CD4-positive, alpha-beta T cell (primary cell): ENCODE measurements at places on chromosomes 11 and 22.
A peak's percentile ranks its signal among the peaks of the same experiment; 100 is the strongest.

GRCh38 chr11:368414-369335, 624 bp upstream of the B4GALNT4 start:
- no peak for DNase-seq

GRCh38 chr22:24982301-24983056, 30.0 kb downstream of the KIAA1671 start:
- no peak for DNase-seq

DNA sequence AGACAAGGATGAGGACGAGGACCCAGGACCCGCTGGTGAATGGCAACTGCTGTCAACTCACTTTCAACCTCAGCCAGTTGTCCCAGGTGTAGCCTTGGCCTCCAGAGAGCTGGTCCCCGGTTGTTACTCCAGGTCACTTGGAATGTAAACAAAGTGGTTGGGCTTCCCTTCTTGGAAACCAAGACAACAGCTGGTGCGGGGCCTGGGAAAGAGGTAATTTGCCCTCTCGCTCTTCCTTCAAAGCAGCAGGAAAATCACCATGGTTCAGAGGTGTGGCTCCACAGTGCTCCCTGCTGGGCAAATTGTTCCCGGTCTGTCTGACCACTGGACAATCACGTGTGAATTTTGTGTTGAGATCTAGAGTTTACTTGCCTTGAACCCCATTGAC, 15.0 kb downstream of the SLC1A2 start:
- DNase-seq, result peak; percentile 39

- DNase-seq, result no peak
These were observed 585 bp downstream of the ARHGEF12 start for GRCh38 chr11:120336641-120337354.

DNA sequence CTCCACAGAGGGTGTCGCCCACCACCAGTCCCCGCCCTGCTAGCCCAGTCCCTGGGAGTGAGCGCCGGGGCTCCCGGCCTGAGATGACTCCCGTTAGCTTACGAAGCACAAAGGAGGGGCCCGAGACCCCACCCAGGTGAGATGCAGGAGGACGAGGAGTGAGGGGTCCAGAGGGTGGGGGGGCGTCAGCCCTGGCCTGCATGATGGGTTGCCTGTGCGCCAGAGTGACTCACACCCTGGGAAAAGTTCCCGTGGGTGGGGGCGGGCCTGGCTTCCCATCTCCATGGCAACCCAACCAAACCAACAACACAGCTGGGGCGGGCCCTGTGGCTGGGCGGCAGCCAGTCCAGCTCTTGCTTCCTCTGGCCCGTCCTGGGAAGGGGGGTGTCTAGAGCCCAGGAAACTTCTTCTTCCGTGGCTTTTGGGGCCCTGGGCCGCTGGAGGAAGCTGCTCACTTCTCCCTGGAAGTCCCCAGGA, 4.5 kb downstream of the GAS2L1 start:
- DNase-seq, result peak; percentile 17

DNA sequence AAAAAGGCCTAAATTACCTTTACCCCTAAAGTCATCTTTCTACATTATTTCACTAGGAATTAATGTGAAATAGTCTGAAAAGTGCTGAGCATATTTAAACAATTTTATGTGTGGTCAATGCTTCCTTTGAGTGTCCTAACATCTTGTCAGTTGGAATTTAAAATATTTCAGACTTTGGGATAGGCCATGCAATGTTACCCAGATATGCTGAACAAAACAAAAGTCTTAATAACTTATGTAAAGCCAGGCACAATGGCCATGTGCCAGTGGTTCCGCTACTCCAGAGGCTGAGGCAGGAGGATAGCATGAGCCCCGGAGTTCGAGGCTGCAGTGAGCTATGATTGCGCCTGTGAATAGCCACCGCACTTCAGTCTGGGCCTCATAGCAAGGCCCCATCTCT, 137.4 kb downstream of the CADM1 start:
- DNase-seq, result no peak

GRCh38 chr22:41480397-41480735, 11.4 kb downstream of the ACO2 start:
- no peak for DNase-seq

GRCh38 chr22:48438800-48439559, 1388.7 kb downstream of the BRD1 start:
- no peak for DNase-seq

DNA sequence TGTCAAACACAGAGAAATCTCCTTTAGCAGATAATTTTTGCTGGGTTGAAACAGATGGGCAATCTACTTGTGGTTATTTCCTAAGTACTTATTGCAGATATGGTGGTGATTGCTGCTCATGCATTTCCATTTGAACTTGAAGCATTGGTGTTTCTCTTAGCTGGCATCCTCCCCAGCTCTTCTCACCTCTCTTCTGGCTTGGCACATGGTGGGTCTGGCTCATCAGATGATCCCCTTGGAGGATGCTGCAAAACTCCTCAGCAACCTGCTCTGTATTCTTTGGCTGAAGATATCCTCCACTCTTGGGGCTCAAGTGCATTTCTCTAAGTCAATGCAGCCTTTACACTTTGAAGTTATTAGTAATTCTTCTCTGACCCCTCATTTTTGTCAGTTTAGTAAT, 87.3 kb upstream of the MYO18B start:
- DNase-seq, result no peak

DNA sequence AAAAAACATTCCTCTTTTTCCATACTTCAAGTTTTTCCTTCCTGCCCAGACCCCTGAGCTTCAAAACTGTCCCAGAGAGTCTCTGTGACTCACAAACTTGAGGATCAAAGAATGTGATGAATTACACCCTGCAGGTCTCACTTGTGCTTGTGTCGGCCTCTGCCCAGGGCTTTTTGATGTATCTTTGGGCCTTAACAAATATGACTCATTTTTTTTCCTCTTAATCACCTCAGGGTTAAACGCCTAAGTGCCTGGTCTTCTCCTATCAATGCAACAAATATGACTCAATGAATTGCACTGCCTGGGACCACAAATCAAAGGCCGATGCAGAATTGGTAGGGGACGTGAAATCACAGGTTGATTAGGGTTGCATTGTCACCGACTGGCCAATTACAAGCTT, 267.7 kb downstream of the LARGE1 start:
- no peak for DNase-seq

DNA sequence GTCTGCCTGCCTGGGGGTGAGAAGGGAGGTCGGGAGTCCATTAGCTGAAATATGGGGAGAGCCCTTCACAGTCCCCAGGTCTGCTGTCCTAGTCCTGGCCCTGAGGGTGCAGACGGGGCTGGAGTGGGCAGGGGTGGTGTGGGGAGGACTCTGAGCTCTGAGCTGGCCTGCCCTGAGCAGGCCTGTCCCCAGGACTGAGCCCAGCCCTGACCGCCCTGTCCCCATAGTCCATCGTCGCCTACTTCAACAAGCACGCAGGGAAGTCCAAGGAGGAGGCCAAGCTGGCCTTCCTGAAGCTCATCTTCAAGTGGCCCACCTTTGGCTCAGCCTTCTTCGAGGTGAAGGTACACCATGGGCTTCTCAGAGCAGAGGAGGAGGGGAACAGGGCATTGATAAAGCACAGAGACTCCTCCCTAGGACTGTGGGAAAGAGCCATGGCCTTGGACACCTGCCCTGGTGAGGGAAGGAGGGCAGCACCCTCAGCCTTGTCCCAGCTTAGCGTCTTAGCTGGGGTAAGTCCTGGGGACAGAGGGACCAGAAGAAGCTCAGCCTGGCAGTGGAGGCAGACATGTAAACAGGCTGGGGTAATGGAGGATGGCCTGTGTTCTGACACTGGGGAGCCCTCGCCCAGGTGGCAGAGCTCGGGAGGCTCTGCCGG, 83.7 kb downstream of the MYO7A start:
- DNase-seq, result no peak

- DNase-seq, result no peak
These were observed 534 bp downstream of the WNT7B start for GRCh38 chr22:45976254-45977002.

DNA sequence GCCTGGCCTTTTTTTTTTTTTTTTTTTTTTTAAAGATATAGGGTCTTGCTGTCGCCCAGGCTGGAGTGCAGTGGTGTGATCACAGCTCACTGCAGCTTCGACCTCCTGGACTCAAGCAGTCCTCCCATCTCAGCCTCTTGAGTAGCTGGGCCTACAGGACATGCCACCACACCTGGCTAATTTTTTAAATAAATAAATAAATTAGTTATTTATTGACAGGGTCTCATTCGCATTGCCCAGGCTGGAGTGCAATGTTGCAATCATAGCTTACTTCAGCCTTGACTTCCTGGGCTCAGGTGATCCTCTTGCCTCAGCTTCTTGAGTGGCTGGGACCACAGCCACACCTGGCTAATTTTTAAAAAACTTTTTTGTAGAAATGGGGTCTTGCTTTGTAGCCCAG, 10.5 kb downstream of the AP2A2 start:
- DNase-seq, result no peak

GRCh38 chr22:50210378-50211139, 9.7 kb downstream of the SELENOO start:
- DNase-seq, result no peak

- DNase-seq, result no peak
These were observed 179.4 kb downstream of the ARHGAP42 start for GRCh38 chr11:100866453-100866852.

DNA sequence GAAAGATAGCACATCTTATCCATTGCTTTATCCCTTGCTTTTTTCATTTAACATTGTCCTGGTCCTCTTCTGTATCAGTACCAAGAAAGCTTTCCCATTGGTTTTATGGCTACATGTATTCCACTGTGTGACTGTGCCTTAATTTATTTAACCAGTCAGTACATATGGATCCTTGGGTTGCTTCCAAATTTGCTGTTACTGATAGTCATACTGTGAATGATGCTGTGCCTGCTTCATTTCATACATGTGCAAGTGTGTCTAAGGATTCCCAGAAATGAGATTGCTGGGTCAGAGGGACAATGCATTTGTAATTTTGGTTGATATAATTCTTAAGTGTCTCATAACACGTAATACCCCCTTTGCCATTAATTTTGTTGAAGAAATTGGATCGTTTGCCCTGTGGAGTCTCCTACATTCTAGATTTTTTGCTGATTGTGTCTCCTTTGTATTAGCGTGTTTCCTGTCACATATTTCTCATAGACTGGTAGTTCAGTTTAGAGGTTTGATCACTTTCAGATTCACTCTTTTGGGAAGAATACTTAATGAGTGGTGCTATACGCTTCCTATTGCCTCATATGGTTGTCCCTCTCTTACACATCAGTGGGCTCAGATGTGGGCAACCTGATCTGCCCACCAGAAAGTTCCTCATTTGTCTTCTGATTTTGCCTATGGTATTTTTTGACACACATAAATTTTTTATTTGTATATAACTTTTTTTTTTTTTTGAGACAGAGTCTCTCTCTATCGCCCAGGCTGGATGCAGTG, 35.3 kb downstream of the MYBPC3 start:
- DNase-seq, result no peak

GRCh38 chr11:2818503-2818902, 67.1 kb downstream of the CDKN1C start:
- DNase-seq, result no peak

GRCh38 chr11:78878631-78879030, 304.0 kb upstream of the NARS2 start:
- no peak for DNase-seq

DNA sequence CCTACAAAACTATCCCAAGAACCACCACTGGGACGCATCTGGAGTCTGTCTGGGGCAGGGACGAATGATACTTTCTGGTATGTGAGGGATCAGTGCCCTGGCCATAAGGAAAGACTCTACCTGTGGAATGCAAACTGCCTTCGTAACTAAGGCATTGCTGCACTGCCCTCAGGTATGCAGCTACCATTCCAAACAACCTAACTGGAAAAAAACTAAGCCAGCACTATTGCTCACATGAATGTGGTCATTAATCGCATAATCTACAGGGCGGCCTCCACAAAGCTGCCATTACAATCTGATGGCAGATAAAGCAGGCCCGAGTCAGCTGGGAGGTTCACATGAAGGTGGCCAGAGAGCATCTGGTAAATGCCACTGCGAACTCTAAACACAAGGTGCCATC, 3.9 kb downstream of the PACSIN2 start:
- no peak for DNase-seq

GRCh38 chr11:32118025-32118974, 27.4 kb downstream of the RCN1 start:
- no peak for DNase-seq

DNA sequence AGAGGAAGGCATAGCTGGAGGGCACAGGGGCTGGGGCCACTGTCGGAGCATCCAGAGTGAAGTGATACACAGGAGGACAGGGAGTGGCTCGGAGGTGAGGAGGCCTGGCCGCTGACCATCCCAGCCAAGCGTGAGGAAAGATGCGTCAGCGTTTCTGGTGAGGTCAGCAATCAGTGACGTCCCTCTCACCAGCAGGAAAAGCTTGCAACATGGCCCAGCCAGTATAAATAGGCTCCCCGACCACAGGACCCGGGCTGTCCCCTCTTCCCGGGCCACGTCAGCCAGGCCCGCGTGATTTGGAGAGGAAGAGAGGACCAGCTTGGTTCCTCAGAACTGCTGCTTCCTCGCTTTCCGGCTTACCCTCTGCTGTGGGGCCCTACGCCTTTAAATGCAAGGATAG, 4.2 kb upstream of the OSM start:
- DNase-seq, result no peak

DNA sequence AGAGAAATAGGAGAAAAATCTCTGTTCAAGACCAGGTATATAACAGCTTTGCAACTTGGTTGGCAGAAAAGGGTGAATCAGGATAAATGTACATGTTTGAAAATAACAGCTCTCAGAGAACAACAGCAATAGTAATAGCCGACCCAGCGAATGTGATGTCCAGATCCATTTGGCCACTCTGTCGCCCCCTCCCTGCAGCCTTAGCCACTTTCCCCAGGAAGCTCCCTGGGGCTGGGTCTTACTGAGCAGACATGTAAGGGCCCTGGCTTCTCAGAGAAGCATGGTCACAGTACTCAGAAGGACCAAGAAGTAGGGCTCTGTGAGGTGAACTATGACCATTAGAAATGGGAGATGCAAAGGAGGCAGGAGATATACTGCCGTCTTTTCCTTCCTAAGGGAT, 154.1 kb upstream of the SNX19 start:
- DNase-seq, result no peak

- DNase-seq, result no peak
These were observed 26.3 kb upstream of the RASL10A start for GRCh38 chr22:29341849-29342127.

- DNase-seq, result peak; percentile 77
These were observed 19.3 kb upstream of the FXYD2 start for GRCh38 chr11:117843666-117844484.

- DNase-seq, result no peak
These were observed 29.2 kb upstream of the DAGLA start for GRCh38 chr11:61650781-61651571.
